HCT116 (cell line): ENCODE measurements at places on chromosomes 3 and 15. TPM values are rescaled to one million over a fixed set of nuclear protein-coding genes. Genes with fewer than 3 reads are reported as not detected.

DNA sequence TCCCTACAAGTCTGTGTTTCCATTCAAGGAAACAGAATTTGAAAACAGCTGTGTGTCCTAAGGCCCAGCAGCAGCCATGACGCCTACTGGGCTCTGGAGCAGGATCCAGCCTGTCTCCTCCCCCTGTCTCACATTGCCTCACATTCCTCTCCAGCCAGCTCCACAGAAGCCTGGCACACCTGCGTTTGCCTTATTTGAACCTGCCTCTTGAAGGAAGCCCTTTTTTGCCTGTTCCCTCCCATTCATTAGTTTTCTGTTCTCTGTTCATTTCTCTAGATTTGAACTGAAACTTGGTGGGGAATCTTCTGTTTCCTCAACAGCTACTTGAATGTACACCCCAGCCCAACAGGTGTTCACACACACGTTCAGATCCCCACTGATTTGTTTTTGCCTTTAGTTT lies 890.5 kb downstream of the TUSC7 start:
- no peak for DNase-seq

DNA sequence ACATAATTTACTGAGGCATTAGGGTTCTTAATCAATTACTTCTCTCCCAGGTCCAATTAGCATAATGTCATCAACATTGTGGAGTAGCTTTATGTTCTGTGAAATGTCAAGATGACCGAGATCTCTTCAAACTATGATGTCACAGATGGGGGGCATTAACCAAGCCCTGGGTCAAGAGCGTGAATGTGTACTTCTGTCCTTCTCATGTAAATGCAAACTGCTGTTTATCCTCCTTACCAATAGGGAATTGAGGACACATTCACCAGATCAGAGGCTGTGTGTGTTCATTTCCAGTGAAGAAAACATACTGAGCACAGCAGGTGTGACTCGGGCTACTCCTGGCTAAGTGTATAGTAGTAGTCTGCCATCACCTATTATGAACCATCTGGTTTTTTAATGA lies 177.9 kb downstream of the MINAR1 start:
- DNase-seq = no peak

- DNase-seq = no peak
Observed at GRCh38 chr15:62799919-62800318, 242.6 kb upstream of the TPM1 start.

Gene ADCY5
- 0.49 TPM for total RNA-seq

DNA sequence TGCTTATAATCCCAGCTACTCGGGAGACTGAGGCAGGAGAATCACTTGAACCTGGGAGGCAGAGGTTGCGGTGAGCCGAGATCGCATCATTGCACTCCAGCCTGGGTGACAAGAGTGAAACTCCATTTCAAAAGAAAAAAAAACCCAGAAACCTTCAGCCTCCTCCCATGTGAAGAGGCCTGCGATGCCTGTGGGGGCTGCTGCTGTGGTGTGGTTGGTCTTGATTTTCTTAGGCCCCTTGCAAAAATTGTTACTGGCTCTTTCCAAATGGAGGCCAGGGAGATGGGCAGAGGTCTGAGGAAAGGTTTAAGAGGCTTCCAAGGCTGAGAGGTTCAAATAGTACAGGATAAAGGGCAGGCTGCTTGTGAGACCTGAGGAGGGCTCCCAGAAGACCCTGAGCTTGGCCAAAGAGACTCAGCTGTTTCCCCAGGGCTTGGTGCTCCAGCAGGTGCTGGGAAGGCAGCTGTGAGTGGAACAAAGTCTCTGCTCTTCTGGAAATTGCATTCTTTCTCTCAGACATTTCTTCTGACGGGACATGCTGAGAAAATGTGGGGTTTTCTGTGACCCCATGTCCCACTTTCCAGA lies 18.4 kb downstream of the GCSAM start:
- DNase-seq = no peak

Gene KLF15
- total RNA-seq = 3.3 TPM

GRCh38 chr15:48607846-48608245 lies 37.7 kb downstream of the FBN1 start:
- DNase-seq = no peak

- DNase-seq = no peak
Observed at GRCh38 chr3:113423699-113424098, 17.6 kb downstream of the CFAP44 start.

- peak; percentile 39 for DNase-seq
Observed at GRCh38 chr15:80970018-80970657, 19.5 kb downstream of the MESD start.

DNA sequence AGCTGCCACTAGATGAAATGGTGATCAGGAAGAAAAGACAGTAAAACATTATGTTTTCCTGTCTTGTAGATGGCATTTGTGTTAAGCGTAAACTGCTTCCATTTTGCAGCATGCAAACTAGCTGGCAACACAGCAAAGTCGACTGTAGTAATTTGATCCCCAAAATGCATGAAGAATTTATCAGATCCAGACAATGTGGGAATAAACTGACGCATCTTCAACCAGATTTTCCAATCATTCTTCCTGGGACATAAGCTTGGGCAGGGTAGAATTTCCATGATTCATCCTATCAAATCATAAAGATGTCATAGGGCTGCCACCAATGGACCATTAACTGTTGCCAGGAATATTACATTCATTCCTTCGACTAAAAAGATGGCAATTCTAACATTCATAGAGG lies 260.3 kb downstream of the ERC2 start:
- no peak for DNase-seq

GRCh38 chr3:130950641-130951040 lies 56.8 kb downstream of the ATP2C1 start:
- DNase-seq = no peak

DNA sequence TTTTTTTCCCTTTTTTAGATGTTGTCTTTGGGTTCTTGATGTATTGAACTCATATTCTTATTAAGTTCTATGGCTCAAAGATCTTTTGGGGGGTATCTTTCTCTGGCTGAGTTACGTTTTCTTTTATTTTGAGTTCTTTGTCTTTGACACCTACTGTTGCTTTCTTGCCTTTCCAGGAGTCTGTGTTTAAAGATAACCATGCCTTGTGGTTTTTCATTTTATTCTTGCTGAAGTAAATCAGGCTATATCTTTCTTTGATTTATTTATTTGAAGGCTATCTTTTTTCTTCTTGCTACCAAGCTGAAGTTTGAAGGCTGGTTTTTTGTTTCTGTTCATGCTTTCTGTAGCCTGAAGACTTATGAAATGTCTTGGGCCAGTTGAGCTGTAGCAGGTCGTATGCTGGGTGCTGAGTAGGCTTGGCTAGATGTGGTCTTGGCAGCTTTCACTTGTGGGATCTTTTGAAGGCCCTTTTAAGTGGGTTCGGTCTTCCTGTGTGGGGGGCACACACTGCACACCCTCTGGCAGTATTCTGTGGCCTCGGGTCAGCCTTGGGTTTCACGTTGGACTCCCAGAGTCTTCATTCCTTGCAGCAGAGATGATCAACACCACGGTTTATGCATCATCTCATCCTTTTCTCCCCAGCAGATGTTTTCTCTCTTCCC lies 17.5 kb downstream of the SLCO3A1 start:
- DNase-seq = no peak

Gene GPR15
- 1.1 TPM for total RNA-seq

- no peak for DNase-seq
Observed at GRCh38 chr3:38757721-38758120, 58.3 kb downstream of the SCN10A start.

GRCh38 chr3:137987723-137988122 lies 22.2 kb upstream of the CLDN18 start:
- no peak for DNase-seq

GRCh38 chr3:191336833-191337232 lies 6.5 kb upstream of the UTS2B start:
- no peak for DNase-seq

DNA sequence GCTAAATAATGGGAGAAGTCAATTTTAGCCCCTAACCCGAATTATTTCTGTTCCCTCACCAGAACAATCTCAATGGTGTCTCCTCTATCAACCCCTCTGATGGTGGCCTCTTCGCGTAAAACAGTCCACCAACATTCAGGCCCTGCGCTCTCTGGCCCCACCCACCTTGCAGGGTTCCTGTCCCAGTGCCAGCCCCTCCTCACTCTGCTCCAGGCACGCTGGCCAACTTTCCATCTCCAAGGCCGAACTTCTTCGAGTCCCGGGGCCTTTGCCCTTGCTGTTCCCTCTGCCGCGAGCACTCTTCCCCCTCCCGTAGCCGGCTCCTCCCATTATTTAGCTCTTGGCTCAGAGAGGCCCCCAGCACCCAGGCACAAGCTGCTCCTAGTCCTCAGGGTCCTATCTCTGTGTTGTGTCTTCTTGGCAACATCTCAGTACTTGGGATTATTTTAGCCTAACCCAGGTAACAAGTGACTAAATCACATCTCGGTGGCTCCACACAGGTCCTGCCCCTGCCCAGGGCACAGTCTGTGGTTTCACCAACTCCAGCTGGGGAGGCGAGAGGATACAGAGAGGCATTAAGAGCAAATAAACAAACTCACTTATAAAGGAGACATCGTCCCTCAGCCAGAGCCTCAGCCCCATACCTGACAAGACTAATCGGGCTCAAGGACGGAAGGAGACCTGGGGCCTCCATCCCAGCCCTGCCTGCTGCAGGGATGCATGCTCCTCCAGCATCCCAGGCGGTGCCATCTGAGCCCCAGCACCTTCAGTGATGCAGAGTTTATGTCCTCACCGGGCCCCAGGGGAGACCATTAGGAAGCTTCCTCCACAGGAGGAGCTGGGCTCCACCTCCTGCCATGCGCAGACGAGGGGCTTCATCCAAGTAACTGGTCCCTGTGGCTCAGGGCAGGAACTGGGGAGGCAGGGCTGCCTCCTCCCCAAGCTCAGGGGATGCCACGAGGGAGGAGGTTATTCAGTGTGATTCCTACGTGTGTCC lies 19.7 kb upstream of the IQSEC1 start:
- no peak for DNase-seq

Gene RLBP1
- 0.12 TPM for total RNA-seq

Gene SPSB4
- 0.57 TPM for total RNA-seq

GRCh38 chr3:133673746-133674145 lies 12.0 kb upstream of the TOPBP1 start:
- no peak for DNase-seq

DNA sequence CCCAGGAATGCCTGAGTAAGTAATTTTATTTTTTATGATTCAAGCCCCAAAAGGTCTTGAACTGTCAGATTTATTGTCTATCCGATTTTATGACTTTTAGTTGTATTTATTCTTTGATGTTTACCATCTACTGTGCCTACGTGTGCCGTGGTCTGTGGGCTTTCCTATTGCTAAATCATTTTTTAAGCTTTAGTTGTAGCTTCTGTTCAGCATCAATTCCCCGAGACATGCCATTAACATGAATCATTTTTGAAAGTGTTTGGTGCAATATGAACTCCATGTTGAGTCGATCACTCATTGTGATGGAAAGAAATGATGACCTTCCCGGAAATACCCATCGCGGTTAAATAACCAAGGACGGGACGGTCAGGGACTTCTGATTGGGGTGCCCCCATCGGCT lies 268.7 kb upstream of the THRB start:
- DNase-seq = no peak

DNA sequence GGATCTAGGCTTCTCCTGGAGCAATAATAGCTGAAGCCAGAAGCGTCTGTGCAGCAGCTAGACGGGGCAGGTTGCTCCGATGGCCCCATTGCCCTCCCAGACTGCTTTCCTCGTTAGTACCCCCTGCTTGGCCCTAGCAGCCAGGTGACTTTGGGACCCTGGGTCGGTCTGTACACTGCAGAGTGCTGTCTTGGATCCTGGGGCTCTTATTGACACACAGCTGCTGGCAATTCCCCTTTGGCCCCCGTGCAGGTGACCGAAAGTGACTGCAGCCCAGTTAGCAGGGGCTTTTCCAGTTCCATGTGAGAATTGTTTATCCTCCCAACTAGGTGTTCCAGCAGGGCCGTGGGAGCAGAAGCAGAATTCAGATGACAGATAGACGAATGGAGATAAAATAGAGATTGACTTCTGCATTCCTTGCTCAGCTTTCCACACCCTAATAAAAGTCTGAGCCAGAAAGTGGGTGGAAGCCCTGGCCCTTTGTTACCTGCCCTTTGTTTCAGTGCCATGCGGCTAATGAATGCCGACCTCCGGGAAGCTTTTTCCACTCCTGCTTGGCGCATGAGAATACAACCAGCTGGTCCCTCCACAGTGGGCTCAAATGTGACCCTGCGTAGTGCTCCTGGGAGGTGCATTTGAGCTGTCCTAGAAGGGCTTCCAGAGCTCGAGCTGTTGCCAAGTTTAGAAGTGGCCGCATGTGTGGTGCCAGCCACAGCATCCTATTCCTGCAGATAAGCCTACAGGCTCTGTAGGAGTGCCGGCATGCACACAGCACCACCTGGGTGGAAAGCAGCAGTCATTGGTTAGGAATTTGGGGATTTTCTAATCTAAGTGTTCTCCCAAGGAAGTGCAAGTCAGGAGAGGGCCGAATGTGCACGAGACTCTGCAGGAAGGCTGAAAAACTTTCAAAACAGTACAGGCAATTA lies 94.4 kb downstream of the SLCO3A1 start:
- DNase-seq = no peak

Gene ZNF639
- total RNA-seq = 47.5 TPM

DNA sequence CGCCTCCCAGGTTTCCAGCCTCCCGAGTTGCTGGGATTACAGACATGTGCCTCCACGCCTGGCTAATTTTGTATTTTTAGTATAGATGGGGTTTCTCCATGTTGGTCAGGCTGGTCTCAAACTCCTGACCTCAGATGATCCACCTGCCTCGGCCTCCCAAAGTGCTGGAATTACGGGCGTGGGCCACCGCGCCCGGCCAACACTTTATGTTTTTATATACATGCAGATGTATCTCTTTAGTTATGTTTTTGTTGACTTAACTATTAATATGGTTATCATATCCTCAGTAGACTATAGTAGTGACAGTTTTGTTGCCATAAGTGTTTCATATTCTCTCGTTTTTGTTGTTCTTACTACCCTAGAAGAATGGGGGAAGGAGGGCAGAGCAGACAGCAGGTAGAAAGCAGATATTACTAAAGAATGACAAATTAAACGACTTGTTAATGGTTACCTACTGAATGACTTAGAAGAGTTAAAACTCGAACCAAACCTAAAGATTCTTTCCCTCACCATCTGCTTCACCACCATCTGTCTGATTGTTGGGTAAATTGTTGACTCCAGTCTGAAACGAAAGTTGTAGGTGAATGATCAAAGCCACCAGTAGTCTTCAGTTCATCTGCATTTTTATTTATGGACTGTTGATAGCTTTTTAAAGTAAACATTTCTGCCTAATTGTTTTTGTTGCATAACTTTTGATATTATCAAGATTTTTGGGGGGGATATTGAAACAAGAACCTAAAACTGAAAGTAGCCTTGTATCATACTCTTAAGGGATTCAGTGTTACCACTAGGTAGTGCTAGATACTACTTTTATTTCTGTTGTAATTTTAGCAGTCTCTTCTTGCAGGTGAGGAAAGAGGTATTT lies 89.3 kb downstream of the RASA2 start:
- no peak for DNase-seq

Gene RPL32
- total RNA-seq = 1,853 TPM

- no peak for DNase-seq
Observed at GRCh38 chr15:41878355-41878699, 15.5 kb downstream of the SPTBN5 start.

GRCh38 chr3:44885618-44886017 lies 11.2 kb downstream of the TGM4 start:
- peak; percentile 74 for DNase-seq

Gene FEZF2
- not detected for total RNA-seq
